ENCODE measurements at places on chromosomes 12 and 14. TPM values are rescaled to one million over a fixed set of nuclear protein-coding genes. Genes with fewer than 3 reads are reported as not detected.
A peak's percentile ranks its signal among the peaks of the same experiment; 100 is the strongest.

- H3K4me3 ChIP-seq = no peak overlapping the region
- peaks cover 34% of the 10 kb centered on the region for H3K36me3 ChIP-seq
- DNase-seq = no peak
- H3K27ac ChIP-seq = no peak overlapping the region
- no peaks in the 10 kb centered on the region for H3K27me3 ChIP-seq
Observed at GRCh38 chr12:98532687-98533304, 17.4 kb downstream of the TMPO start.

GRCh38 chr12:106739815-106740530, 34.5 kb upstream of the RIC8B start:
- no peaks in the 10 kb centered on the region for H3K36me3 ChIP-seq
- no peak overlapping the region for H3K4me3 ChIP-seq
- no peak for DNase-seq
- H3K27ac ChIP-seq = no peak overlapping the region

DNA sequence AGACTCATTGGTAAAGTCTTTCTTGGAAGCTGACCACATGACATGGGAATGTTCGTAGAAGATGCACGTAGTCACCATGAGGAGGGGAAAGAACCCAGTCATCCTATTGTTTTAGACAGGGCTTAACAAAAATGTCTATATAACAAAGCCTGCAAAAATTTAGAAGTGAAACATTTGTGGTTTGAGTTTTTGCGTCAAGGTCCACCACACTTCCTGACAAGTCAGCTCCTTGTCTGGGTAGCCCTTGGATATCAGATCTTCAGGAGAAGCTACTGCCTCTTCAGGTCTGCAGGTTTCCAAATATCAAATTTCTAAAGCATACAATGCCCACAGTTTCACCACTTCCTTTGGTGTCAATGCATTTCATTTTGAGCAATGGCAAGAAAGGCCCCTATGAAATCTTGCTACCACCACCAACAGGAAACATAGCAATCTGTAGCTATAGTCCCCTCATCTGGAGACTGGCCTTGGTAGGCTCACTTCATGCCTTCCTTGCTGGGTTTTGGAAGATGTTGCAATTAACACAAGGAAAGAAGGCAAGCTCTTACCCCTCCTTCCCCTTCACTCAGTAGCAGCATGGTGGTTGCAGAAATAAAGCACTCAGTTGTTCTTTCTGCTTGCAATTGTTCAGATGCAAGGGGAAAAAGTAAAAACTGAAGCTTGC, 235.2 kb downstream of the PCNX1 start:
- H3K27me3 ChIP-seq = no peaks in the 10 kb centered on the region
- no peaks in the 10 kb centered on the region for H3K36me3 ChIP-seq
- no peak for DNase-seq
- H3K4me3 ChIP-seq = no peak overlapping the region
- H3K27ac ChIP-seq = no peak overlapping the region

DNA sequence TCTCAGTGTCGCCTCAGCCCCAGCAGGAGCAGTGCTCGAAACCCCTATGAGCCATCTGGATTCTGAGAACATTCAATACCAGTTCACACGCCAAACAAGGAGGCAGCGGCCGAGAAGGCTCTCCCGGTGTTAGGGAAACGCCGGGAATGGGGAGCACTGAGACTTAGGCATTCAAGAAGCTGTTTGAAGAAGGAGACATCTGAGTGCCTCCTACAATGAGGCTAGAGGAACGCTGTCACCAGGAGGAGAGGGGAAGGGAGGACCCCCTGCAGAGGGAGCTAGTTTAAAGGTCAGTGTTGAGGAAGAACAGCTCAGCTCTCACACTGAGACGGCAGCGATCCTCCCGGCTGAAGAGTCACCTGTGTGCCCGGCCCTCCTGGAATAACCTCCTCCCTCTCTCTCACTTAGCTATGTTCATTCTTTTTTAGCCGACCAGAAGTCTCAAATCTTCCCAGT, 69.9 kb downstream of the SERPINA3 start:
- H3K36me3 ChIP-seq = no peaks in the 10 kb centered on the region
- no peaks in the 10 kb centered on the region for H3K4me1 ChIP-seq
- no peak for DNase-seq
- no peak overlapping the region for H3K4me3 ChIP-seq
- H3K27me3 ChIP-seq = peaks cover 15% of the 10 kb centered on the region

DNA sequence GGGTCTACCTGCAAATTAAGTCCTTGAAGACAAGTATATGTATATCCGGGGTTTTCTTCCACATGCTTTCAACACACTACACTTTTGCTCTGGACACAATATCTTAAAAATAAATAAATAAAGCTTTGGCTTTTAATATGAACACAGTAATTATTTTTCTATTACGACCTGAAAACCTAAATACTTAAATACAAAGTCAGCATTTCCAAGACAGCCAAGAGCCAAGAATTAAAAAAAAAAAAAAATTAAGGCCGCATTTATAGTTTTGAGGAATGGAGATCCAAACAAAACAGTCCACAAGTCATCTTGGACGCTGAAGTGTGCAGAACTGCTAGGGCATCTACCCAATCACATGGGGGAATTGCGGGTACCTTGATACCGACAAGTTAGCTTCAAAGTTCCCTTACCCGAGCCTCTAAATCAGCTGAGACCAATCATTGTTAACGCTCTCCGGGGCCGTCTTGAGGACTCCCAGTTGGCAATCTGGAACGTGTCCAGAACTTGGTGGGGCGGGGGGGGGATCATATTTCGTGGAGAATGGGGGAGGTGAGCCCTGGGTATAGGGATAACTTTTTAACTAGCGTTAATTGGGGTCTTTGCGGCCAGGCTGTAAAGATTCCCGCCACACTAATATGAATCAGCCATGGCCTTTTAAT, 731 bp upstream of the PCNX4 start:
- no peaks in the 10 kb centered on the region for H3K27me3 ChIP-seq
- H3K4me3 ChIP-seq = peak overlapping the region; percentile 94
- peak overlapping the region; percentile 96 for H3K27ac ChIP-seq
- DNase-seq = no peak
- no peaks in the 10 kb centered on the region for H3K36me3 ChIP-seq

GRCh38 chr12:76043377-76043776, 11.8 kb upstream of the PHLDA1 start:
- peaks cover 11% of the 10 kb centered on the region for H3K36me3 ChIP-seq
- H3K27me3 ChIP-seq = no peaks in the 10 kb centered on the region
- no peak overlapping the region for H3K4me3 ChIP-seq

- H3K4me3 ChIP-seq = no peak overlapping the region
- H3K27ac ChIP-seq = no peak overlapping the region
- peaks cover 23% of the 10 kb centered on the region for H3K4me1 ChIP-seq
- no peak for DNase-seq
Observed at GRCh38 chr14:99589031-99589441, 15.0 kb downstream of the CCDC85C start.

- DNase-seq = peak; percentile 27
- H3K4me3 ChIP-seq = no peak overlapping the region
- peaks cover 2% of the 10 kb centered on the region for H3K4me1 ChIP-seq
- H3K27ac ChIP-seq = no peak overlapping the region
Observed at GRCh38 chr14:95993768-95994592, 45.2 kb upstream of the C14orf132 start.

DNA sequence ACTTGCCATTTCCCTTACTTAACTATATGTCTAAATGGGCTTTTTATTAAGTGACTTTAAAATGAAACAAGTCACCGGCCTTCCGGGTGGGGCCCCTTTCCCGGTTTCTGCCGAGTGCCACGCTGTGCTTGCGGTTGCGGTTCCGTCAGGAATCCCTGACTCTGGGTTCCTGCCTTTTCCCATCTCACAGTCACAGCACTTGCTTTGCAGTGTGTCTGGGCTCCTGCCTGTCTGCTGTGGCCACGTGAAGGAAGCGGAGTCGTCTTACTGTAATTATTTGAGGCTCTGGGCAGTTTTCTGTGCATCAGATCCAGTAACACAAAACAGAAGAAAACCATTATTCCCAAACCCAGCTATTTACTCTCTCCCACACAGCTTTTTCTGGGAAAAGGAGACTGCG, 44.0 kb upstream of the FRMD6 start:
- H3K27ac ChIP-seq = peak overlapping the region; percentile 6
- no peak for DNase-seq
- H3K4me1 ChIP-seq = peaks cover 26% of the 10 kb centered on the region
- H3K4me3 ChIP-seq = no peak overlapping the region

DNA sequence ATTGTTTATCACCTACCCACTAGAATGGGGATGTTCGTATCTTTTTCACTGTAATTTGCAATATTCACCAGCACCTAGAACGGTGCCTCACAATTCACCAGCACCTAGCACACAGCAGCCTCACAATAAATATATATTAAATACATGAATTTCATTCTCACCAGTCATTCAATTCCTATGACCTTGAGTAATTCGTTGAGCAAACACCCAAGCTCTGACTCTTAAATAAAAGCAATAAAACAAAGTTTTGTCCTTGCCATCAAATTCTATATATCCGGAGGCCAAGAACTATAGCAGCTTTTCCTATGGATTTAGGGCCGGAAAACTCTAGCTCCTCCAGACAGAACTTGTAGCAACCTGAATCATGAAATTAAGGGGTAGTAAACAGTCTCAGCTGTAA, 981 bp downstream of the VTI1B start:
- peak overlapping the region; percentile 85 for H3K4me3 ChIP-seq
- H3K27me3 ChIP-seq = no peaks in the 10 kb centered on the region
- H3K27ac ChIP-seq = peak overlapping the region; percentile 98

DNA sequence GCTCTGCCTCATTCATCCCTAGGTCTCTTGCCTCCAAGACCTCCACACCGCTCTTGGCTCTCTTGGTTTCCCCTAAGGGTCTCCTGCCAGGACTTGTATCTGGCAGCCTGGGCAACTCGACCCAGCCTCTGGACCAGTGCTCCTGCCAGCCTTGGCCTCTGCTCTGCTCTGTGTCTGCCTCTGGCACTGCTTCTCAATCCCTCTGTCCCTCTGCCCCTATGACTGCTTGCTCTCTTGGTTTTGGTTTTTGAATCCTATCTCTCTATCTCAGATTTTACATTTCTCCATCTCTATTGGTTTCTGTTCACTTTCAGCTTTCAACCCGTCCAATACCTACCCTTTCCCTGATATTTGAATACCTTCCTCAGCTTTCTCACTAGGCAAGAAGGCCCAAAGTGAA, 6.3 kb downstream of the ITGA5 start:
- no peak for DNase-seq
- no peak overlapping the region for H3K27ac ChIP-seq
- H3K36me3 ChIP-seq = peaks cover 3% of the 10 kb centered on the region

- no peaks in the 10 kb centered on the region for H3K27me3 ChIP-seq
- peaks cover 5% of the 10 kb centered on the region for H3K36me3 ChIP-seq
- no peak overlapping the region for H3K27ac ChIP-seq
Observed at GRCh38 chr14:54881761-54882401, 20.7 kb downstream of the GCH1 start.

- H3K4me1 ChIP-seq = peaks cover 41% of the 10 kb centered on the region
- DNase-seq = no peak
- H3K27me3 ChIP-seq = peaks cover 4% of the 10 kb centered on the region
- peak overlapping the region; percentile 94 for H3K27ac ChIP-seq
Observed at GRCh38 chr14:91870001-91870400, 2.7 kb upstream of the TC2N start.

- DNase-seq = no peak
- H3K27me3 ChIP-seq = peaks cover 6% of the 10 kb centered on the region
- H3K36me3 ChIP-seq = peaks cover 7% of the 10 kb centered on the region
- peaks cover 18% of the 10 kb centered on the region for H3K4me1 ChIP-seq
Observed at GRCh38 chr12:131711551-131712205, 788 bp downstream of the SFSWAP start.

DNA sequence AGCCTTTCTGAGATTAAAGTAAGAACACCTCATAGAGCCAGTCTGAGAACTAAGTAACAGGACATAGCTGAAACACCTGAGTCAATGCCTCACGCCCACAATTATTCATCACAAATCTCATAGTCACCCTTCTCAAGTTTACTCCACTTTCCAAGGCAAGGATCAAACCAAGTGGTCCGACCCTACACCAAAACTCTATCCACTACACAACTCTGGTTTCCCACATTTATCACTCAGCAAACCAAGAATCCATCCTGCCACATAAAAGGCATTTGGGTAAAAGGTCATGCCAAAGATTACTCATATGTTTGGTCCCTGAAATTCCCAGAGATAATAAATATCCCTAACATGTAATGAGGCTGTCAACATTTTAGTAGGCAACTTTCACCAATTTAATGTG, 144.1 kb downstream of the RPAP3 start:
- no peak overlapping the region for H3K4me3 ChIP-seq
- H3K27me3 ChIP-seq = no peaks in the 10 kb centered on the region
- no peak for DNase-seq
- H3K36me3 ChIP-seq = no peaks in the 10 kb centered on the region
- no peaks in the 10 kb centered on the region for H3K4me1 ChIP-seq

DNA sequence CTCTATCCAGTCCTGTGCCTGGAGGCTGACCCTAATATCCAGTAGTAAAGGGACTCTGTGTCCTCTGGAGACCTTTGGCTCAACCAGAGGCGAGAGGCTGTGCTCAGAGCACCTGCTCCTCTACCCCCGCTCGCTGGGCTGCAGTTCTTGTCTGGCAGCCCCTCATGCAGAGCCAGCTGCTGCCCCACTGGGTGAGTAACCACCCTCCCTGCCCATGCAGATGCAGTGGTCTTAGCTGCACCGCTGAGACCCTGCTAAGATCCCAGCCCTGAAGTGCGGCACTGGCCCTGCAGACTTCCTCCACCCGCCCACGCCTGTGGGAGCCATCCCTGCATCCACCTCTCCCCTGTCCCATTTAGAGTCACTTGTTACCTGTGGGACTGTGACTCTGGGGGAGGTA, 347.5 kb upstream of the SFSWAP start:
- no peak overlapping the region for H3K27ac ChIP-seq
- H3K36me3 ChIP-seq = no peaks in the 10 kb centered on the region
- no peak for DNase-seq
- H3K4me3 ChIP-seq = no peak overlapping the region
- H3K27me3 ChIP-seq = peaks cover 12% of the 10 kb centered on the region

GRCh38 chr14:71721791-71722190, 210.4 kb upstream of the RGS6 start:
- H3K4me1 ChIP-seq = peaks cover 1% of the 10 kb centered on the region

Gene C12orf42
- 0.29 TPM for total RNA-seq

Gene SOX5
- total RNA-seq = 49.1 TPM

Gene ATG2B
- 25.1 TPM for total RNA-seq

Gene TRIAP1
- total RNA-seq = 32.4 TPM
